ENCODE measurements at places on chromosomes 7 and 10. TPM values are rescaled to one million over a fixed set of nuclear protein-coding genes. Genes with fewer than 3 reads are reported as not detected.

- no peak for DNase-seq
These were observed 13.2 kb upstream of the AOC1 start for GRCh38 chr7:150838965-150839650.

DNA sequence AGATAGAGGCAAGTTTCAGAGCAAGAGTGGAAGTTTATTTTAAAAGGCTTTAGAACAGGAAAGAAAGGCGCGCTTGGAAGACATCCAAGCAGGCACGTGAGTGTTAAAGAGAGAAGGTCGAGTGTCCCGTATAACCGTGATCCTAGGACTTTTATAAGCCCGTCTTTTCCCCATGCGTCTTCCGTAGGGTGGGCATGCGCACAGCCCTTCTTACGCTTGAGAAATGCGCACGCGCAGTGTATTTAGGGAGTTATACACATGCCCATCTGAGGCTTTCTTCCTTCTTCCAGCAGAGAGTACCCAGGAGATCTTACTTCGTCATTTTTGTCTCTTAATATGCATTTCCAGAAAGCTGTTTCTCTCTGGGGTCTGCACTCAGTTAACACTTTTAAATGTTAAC lies 52.4 kb downstream of the CALD1 start:
- peak; percentile 57 for DNase-seq

DNA sequence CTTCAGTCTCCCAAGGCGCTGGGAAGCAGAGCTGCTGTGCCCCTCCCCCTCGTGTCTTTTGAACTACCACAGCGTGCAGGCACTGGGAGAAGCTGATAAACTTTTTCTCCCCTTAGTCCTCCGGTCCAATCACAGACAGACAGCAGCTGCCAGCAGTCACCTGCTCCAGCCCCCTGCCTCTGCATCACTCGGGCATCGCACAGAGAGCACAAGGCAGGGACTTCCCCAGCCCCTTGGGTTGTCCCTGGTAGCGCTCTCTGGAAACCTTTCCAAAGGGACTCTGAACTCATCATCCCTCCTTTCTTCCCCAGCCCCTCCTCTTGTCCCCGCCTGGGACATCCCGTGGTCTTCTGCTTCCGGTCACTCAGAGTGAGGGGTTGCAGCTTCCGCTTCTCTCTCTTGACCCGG lies 1.4 kb upstream of the NEUROG3 start:
- DNase-seq: no peak

DNA sequence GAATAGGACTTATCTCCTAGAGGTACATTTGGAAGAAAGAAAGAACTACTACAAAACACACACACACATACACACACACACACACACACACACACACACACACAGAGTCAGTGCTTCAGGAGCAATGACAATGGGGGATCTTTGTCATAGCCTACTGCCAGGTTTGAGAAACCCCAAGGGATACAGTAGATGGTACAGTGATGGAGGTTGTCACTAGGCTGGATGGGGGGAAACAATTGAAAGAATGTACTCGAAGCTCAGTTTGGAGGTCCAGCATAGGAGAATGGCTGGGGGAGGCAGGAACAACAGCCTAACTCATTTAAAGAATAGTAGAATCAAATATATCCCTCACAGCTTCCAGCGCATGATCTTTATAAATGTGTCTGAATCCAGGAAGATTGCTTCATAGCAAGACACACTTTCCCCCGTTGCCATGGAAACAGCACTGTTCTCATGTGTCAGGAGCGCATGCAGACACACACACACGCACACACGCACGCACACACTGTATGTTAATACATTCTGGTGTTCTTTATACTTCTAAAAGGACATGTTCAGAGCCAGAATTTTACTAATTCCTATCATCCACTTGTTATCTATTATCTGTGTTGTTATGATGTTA lies 32.6 kb upstream of the ZNRF2 start:
- no peak for DNase-seq

DNA sequence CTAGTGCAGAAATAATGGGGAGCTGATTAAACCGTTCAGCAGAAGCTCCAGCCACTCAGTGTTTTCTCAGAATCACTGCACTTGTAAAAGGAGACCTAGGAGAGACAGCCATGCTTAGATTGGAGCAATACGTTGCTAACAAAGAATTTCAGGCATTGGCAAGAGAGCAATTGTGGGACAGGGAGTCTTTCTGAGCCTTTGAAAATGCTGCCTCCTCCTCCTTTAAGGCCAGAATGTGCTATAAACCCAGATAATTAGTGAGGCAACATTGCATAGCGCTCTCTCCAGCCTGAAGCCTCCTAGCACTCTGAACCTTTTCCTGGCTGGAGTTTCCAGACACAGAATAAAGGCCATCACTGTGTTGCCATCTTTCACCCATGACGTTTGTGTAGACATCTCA lies 18.5 kb upstream of the PTPRN2 start:
- DNase-seq: no peak

DNA sequence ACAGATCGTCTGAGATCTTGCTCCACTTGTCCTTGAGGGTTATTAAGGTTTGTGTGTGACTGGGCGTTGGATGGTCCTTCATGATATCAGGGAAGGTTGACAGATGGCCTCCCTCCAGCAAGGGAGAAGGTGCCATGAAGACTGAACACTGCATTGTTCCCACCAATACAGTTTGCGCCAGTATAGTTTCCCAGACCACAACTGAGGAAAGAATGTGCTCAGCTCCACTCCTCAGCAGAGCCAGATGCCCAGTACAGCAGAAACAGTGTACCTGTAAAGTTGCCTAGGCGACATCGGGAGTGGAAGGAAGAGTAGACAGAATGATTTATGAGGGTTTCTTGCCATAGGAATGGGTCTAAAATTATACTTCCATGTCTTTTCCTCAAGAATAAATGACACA lies 137.5 kb downstream of the ST7 start:
- DNase-seq: no peak

DNA sequence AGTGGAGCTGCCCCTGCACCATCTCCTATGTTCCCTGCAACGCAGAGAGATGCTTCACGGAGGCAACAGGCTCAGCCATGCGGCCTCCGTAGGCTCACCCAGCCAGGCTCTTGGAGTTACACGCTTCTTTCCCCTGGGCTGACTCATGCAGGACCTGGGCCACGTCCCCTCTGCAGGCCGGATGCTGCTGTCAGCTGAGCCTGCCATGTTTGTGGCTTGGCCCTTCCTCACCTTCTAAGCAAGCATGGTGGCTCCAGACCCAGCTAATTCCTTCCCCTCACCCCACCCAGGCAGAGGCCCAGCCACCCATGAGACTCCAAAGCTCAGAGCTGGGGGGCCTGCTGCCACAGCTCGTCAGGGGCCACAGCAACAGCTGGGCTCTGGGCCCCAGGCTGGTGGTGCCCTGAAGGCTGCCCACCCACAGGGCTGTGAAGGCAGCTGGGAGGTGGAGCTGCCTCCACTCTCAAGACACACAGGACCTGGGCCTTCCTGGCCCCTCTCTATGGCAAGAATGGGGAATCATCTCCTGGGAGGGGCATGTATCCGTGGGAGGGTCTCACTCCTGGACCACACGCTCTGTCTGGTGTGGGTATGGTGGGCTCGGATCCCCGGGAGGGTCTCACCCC lies 219.6 kb downstream of the ELFN1 start:
- DNase-seq: no peak

DNA sequence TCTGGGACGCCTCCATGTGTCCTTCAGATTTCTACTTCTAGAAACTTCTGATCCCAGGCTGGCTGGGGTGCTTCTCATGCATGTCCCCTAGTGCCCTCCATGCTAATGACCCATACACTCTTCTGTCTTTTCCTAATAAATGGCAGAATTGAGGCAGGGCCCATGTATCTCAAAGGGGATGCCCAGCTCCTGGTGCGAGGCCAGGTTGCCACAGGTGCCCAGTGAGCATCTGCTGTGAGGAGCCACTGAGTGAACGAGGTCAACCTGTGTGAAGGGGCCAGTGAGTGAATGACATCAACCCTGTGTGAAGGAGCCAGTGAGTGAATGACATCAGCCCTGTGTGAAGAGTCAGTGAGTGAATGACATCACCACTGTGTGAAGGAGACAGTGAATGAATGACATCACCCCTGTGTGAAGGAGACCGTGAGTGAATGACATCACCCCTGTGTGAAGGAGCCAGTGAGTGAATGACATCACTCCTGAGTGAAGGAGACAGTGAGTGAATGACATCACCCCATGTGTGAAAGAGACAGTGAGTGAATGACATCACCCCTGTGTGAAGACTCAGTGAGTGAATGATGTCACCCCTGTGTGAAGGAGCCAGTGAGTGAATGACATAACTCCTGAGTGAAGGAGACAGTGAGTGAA lies 478.9 kb downstream of the PTPRN2 start:
- no peak for DNase-seq

- peak; percentile 23 for DNase-seq
These were observed 49.7 kb upstream of the ANTXRL start for GRCh38 chr10:46236941-46237681.

- no peak for DNase-seq
These were observed 102.2 kb upstream of the CTTNBP2 start for GRCh38 chr7:117975476-117975875.

GRCh38 chr10:55668326-55668922 lies 692.6 kb downstream of the ZWINT start:
- no peak for DNase-seq

GRCh38 chr7:184294-185264 lies 7.8 kb upstream of the FAM20C start:
- DNase-seq: no peak

GRCh38 chr10:58754469-58755339 lies 242.0 kb downstream of the BICC1 start:
- no peak for DNase-seq

NPTX2 gene
- total RNA-seq: 11.5 TPM

SLC37A3 gene
- total RNA-seq: 47.1 TPM

LRRC61 gene
- total RNA-seq: 2.5 TPM
